ENCODE measurements at places on chromosomes 4 and X. TPM values are rescaled to one million over a fixed set of nuclear protein-coding genes. Genes with fewer than 3 reads are reported as not detected.

LRCH2 gene
- total RNA-seq, result 0.44 TPM

CSAG3 gene
- total RNA-seq, result not detected

PPEF2 gene
- total RNA-seq, result not detected

TCEAL5 gene
- 0.35 TPM for total RNA-seq

IQCM gene
- 3.4 TPM for total RNA-seq

POLR2B gene
- total RNA-seq, result 79.3 TPM

PLXNA3 gene
- 43.9 TPM for total RNA-seq

TLL1 gene
- 3.4 TPM for total RNA-seq

NKX3-2 gene
- total RNA-seq, result 1.4 TPM

MID1 gene
- total RNA-seq, result 44.9 TPM

CFP gene
- total RNA-seq, result 4.1 TPM

RNF212 gene
- 2.3 TPM for total RNA-seq

CCSER1 gene
- 13.4 TPM for total RNA-seq

MRFAP1L1 gene
- 37.4 TPM for total RNA-seq

ELK1 gene
- total RNA-seq, result 26.7 TPM

VCX3A gene
- not detected for total RNA-seq

NAT8L gene
- 0.17 TPM for total RNA-seq

CENPVL2 gene
- not detected for total RNA-seq

Data from colonic mucosa (tissue), 4 donors.